ENCODE measurements at places on chromosomes 7 and 10.

- no peak for DNase-seq
Measured at GRCh38 chr7:13821152-13821787, 168.2 kb downstream of the ETV1 start.

DNA sequence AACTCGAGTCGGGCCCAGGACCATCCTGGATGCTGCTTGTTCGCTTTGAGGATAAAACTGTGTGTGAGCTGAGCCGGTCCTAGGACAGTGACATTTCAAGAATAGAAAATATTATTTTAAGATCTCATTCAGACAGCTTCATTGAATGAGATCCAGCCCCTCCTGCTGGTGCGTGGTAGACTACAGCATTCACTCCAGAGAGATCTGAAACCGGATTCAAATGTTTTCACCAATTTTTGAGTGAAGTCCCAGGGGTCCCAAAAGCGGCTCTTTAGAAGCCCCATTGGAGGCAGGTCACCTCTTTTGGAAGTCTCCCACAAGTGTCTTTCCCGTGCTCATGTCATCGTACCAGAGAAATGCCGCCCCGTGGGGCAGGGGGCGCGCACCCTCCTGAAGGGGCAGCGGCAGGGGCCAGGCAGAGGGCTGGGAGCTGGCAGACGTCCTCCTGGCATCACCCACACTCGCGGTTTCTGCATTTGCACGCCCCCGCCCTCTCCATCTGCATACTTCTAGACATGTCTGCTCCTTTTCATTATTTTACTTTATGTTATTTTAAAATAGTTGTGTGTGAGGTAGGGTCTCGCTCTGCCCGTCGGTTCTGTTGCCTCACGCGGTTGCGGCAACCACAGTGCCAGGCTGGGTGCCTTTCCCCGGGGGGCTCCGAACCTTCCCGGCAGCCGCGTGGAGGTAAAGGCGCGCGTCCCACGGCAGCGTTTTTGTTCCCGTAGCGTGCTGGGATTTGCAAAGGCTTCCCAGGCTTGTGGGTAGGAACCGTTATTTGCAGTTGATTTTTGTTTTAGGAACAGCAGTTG lies 52.3 kb upstream of the DPYSL4 start:
- no peak for DNase-seq

DNA sequence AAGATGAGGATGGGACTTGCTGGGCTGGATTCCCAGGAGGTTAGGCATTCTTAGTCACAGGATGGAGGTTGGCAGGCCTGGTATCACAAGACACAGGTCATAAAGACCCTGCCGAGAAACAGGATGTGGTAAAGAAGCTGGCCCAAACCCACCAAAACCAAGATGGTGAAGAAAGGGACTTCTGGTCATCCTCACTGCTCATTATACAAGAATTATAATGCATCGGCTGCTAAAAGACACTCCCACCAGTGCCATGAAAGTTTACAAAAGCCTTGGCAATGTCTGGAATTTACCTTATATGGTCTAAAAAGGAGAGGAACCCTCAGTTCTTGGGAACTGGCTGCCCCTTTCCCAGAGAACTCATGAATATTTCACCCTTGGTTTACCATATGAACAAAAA lies 345.5 kb upstream of the POM121L12 start:
- DNase-seq = no peak

DNA sequence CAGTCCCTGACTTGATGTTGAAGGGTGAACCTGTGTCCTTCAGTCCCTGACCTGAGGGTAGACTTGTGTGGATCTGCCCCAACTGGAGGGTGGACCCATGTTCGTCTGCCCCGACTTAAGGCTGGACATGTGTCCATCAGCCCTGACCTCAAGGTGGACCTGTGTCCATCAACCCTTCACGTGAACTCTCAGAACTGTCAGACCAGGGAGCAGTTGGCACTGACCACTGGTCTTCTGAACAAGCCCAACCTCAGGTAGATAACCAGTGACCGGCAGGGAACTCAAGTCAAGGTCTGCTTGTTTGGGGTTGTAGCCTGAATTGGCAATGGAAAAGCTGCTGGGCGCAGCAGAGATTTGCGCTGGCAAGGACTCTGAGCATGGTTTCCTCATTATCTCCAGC lies 96.5 kb downstream of the ADCY1 start:
- no peak for DNase-seq

DNA sequence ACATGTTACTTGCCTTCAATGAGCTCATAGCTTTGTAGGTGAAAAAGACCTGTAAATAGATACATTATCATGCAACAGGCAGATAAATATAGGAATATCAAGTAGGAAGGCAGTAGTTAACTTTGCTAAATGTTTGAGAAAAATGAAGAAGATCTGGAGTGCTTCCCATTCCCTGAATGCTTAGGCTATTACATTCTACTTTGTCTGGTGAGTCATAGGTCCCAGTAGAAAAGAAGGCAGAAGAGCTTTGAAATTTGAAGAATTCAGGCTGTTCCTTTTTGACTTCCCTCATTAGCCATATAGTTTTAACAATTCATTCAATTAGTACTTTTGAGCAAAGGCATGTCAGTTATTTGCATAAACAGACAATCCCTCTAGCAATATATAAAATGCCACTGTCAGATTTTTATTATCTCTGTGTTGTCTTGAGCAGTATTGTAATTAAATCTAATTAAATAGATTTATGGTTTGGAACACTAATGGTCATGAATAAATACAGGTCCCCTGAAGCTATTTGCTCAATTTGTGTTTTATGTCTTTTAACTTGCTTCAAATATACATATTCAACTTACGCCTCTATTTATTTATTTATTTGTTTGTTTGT lies 875.0 kb downstream of the REEP3 start:
- no peak for DNase-seq

DNA sequence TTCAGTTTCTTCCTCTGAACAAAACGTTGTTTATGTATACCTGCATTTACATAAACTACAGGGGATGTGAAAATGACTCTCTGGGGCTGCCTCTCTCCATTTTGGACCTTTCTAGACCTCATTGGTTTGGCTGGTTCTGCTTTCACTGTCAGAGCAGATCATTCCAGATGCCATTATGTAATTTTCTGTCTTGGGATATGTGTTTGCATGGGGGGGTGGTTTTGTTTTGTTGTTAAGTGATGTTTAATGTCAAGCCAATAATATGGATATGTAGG lies 172.4 kb downstream of the LRRC4 start:
- no peak for DNase-seq

DNA sequence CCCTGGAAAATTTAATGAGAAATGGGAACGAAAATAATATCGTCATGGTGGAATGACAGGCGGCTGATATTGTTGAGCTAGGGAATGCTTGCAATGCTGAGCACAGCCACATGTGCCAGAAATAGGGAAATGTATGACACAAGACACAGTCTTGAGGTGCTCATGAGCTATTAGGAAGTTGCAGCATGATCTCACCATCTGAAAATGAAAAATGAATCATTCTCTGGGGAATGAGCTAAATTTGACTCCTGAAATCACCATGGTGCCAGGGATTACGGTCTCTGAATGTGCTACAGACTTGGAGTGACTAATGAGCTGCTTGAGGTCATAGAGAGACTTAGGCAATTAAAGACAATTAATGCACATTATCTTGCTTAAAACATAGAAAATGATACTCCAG lies 845.0 kb downstream of the CNTNAP2 start:
- DNase-seq = no peak

GRCh38 chr7:111771638-111772037 lies 209.3 kb upstream of the IMMP2L start:
- DNase-seq = no peak
